ENCODE measurements at places on chromosomes 11 and 22. TPM values are rescaled to one million over a fixed set of nuclear protein-coding genes. Genes with fewer than 3 reads are reported as not detected.
A peak's percentile ranks its signal among the peaks of the same experiment; 100 is the strongest.

Gene TRIM51
- total RNA-seq: not detected

Gene SAA4
- total RNA-seq: not detected

GRCh38 chr11:6404342-6405051 lies 14.2 kb downstream of the SMPD1 start:
- H3K27ac ChIP-seq: no peak overlapping the region
- no peaks in the 10 kb centered on the region for H3K27me3 ChIP-seq
- peaks cover 79% of the 10 kb centered on the region for H3K4me1 ChIP-seq
- peak overlapping the region; percentile 86 for H3K4me3 ChIP-seq
- no peak for DNase-seq

GRCh38 chr11:19394525-19395016 lies 153.8 kb upstream of the E2F8 start:
- H3K27ac ChIP-seq: no peak overlapping the region
- H3K36me3 ChIP-seq: no peaks in the 10 kb centered on the region
- DNase-seq: peak; percentile 63
- peak overlapping the region; percentile 4 for H3K4me3 ChIP-seq
- peaks cover 5% of the 10 kb centered on the region for H3K27me3 ChIP-seq

DNA sequence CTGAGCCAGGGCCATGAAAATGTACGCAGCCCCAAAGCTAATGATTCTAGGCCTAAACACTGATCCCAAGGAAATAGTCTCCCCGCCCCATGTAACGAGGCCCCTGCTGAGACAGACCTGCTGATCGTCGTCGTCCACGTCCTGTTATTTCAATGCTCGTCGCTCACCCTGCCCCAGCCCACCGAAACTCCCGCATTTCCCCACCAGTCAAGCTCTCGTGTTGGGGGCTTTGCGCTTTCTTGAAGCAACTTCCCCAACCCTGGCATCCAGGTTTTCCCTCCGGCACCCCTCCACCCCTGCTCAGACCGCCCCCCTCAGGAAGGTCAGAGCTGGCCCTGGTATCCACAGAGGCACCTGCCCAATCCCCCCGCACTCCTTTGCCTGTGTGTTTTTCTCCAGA lies 58.8 kb upstream of the LINC01488 start:
- no peak for DNase-seq
- no peak overlapping the region for H3K27ac ChIP-seq
- peaks cover 4% of the 10 kb centered on the region for H3K36me3 ChIP-seq
- no peak overlapping the region for H3K4me3 ChIP-seq
- peaks cover 5% of the 10 kb centered on the region for H3K27me3 ChIP-seq

GRCh38 chr22:36344106-36344827 lies 43.5 kb downstream of the MYH9 start:
- peaks cover 89% of the 10 kb centered on the region for H3K4me1 ChIP-seq
- H3K27ac ChIP-seq: peak overlapping the region; percentile 94
- H3K4me3 ChIP-seq: peak overlapping the region; percentile 84
- DNase-seq: peak; percentile 57
- H3K27me3 ChIP-seq: no peaks in the 10 kb centered on the region

GRCh38 chr11:25377466-25377865 lies 880.6 kb downstream of the LUZP2 start:
- DNase-seq: no peak
- H3K27me3 ChIP-seq: no peaks in the 10 kb centered on the region
- no peaks in the 10 kb centered on the region for H3K4me1 ChIP-seq

GRCh38 chr22:45183974-45184373 lies 20.2 kb downstream of the NUP50 start:
- no peak for DNase-seq
- no peak overlapping the region for H3K4me3 ChIP-seq

- peaks cover 21% of the 10 kb centered on the region for H3K4me1 ChIP-seq
- no peak overlapping the region for H3K27ac ChIP-seq
- peak overlapping the region; percentile 84 for H3K4me3 ChIP-seq
- DNase-seq: peak; percentile 79
- peaks cover 47% of the 10 kb centered on the region for H3K27me3 ChIP-seq
Observed at GRCh38 chr11:75428281-75428724, 4.7 kb downstream of the KLHL35 start.

Gene TOLLIP
- 34.1 TPM for total RNA-seq

- peak overlapping the region; percentile 99 for H3K4me3 ChIP-seq
- H3K27ac ChIP-seq: peak overlapping the region; percentile 19
- DNase-seq: peak; percentile 80
- peaks cover 41% of the 10 kb centered on the region for H3K4me1 ChIP-seq
- no peaks in the 10 kb centered on the region for H3K27me3 ChIP-seq
Observed at GRCh38 chr11:1854949-1855885, 2.3 kb downstream of the LSP1 start.

Gene ELFN2
- total RNA-seq: 0.62 TPM

DNA sequence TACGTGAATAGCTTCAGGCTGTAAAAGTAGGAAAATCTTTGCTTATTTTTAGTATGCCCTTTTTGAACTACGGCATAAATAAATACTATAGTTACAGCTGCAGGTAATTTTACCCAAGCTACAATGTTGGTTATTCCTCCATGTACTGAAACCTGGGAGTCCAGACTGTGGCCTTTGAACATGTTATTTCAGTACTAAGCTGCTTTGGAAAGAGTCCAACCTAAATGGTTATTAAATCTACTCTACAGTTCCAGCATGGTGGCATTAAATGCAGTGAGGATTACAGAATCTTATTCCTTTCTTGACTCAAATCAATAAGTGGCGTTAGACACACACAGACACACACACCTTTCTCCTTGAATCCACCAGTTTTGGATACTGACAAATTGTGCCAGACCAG lies 165.1 kb downstream of the MSANTD4 start:
- H3K27ac ChIP-seq: no peak overlapping the region
- no peaks in the 10 kb centered on the region for H3K27me3 ChIP-seq
- no peak for DNase-seq
- H3K4me1 ChIP-seq: no peaks in the 10 kb centered on the region

- H3K4me3 ChIP-seq: no peak overlapping the region
- H3K27ac ChIP-seq: no peak overlapping the region
- peaks cover 13% of the 10 kb centered on the region for H3K27me3 ChIP-seq
- H3K4me1 ChIP-seq: peaks cover 6% of the 10 kb centered on the region
- no peaks in the 10 kb centered on the region for H3K36me3 ChIP-seq
- peak; percentile 78 for DNase-seq
Observed at GRCh38 chr11:73295241-73295995, 12.7 kb upstream of the ARHGEF17 start.

DNA sequence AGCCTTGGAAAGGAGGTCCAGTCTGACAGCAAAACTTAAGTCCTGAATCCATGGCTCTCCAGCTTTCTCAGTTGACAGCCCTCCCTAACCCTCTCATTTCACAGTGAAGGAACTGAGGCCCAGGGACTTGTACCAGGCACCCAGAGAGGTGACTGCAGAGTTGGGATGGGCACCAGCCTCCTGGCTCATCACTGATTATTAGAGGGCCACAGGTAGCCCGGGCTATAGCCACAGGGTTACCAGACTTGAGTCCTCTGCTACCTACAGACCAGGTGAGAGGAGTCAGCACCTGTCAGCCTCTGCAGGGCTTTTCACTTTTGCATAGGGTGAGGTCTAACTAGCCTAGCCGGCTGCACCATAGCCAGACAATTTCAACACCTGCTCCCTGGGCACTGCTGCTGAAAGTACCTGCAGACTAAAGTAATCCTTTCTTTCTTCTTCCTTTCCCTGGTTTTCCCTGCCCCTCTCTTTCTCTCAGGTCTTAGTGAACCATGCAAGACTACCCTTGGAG lies 37.6 kb downstream of the SYT13 start:
- no peaks in the 10 kb centered on the region for H3K36me3 ChIP-seq
- no peak overlapping the region for H3K27ac ChIP-seq
- peaks cover 6% of the 10 kb centered on the region for H3K27me3 ChIP-seq
- no peak for DNase-seq

GRCh38 chr11:103959279-103959942 lies 77.0 kb upstream of the DDI1 start:
- peak overlapping the region; percentile 73 for H3K27ac ChIP-seq
- DNase-seq: no peak
- H3K27me3 ChIP-seq: no peaks in the 10 kb centered on the region
- H3K4me1 ChIP-seq: no peaks in the 10 kb centered on the region
- H3K4me3 ChIP-seq: peak overlapping the region; percentile 0
- no peaks in the 10 kb centered on the region for H3K36me3 ChIP-seq

Gene NPTXR
- 6.4 TPM for total RNA-seq
